CD4-positive, alpha-beta T cell treated with Interleukin-1 beta for 1 hour (primary cell): ENCODE measurements at places on chromosomes 5 and 9.

GRCh38 chr5:167652690-167653089 is 638.8 kb upstream of the WWC1 start:
- no peak for DNase-seq

- no peak for DNase-seq
Measured at GRCh38 chr9:136527721-136528710, 17.8 kb downstream of the NOTCH1 start.

DNA sequence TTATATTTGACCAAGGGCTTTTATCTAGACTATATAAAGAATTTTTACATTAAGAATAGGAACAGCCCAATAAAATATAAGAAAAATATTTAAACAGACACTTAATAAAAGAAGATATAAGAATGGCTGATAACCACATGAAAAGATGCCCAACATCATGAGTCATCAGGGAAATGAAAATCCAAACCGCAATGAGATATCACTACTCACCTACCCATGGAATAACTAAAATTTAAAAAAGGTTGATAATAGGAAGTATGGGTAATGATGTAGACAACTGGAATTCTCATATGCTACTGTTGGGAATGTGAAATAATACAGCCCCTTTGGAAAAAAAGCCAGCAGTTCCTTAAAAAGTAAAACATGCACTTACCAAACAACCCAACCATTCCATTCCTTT is 206.9 kb upstream of the PCSK5 start:
- no peak for DNase-seq

DNA sequence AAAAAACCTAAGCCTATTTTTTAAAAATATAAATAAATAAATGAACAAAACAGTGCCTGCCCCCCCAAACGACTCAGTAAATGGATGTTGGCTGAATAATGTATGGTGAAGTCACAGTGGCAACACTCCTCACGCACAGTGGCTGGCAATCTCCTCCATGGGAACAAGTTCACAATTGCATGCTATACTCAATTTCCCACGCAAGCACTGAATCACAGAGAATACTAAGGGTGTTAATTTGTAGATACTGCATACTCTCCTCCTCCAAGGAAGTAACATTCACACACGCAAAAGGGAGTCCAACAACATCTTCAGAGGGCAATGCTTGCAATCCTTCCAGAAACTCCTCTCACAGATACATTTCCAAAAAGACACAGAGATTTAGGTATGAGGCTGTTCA is 47.5 kb downstream of the SERINC5 start:
- no peak for DNase-seq

- DNase-seq: no peak
Measured at GRCh38 chr5:19564036-19564435, 424.0 kb downstream of the CDH18 start.

GRCh38 chr5:73370640-73371583 is 77.7 kb downstream of the FOXD1 start:
- DNase-seq: no peak

DNA sequence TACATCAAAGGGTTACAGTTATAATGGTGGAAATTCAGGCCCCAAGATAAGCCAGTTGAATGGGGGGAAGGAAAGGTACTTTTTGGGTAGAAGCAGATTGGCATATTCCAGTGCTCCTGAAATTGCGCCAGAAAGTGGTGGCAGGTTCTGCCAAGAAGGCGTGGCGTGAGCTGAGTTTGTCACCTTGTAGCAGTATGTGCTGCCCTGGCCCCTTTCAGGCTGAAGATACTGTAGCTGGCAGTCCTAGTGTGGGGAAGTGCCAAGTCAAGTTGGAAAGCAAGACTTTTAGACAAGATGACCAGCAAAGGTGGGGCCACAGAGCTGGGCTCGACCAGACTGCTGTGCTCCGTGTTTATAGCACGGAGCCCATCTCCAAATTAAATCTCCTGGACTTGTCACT is 133.6 kb upstream of the GLRA1 start:
- no peak for DNase-seq

DNA sequence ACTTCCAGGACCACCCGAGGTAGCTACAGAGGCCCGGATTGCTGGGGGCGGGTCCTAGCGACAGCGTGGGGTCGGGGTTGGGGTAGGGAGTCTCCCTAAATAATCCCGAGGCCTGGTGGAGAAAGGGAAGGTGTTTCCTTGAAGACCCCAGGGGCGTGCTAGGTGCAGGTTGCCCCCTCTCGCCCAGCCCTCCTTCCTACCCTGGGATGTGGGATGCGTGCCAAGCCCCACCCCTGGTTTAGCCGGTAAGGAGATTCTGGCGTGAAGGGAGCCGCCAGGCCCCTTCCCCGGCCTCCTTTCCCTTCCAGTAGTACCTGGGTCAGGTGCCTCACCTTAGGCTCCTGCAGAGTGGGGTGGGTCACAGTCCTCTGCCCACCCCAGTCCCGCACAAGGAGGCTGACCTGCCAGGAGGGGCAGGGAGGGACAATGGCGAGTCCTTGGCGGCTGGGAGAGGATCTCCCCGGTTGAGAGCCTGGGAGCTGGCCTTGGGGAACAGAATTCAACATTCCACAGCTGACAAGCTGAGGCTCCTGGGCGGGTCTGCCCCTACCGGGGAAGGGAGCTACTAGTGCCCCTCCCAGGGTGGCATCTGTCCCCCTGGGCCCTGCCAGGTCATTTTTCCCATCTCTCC is 674 bp downstream of the TSPAN17 start:
- DNase-seq: peak; percentile 1
